DMS 273 treated with DMSO at 0.1 percent for 48 hours (cell line): ENCODE measurements at places on chromosomes 12 and 14.
A peak's percentile ranks its signal among the peaks of the same experiment; 100 is the strongest.

- peak; percentile 39 for DNase-seq
Observed at GRCh38 chr14:89702073-89702875, 252.3 kb downstream of the EFCAB11 start.

DNA sequence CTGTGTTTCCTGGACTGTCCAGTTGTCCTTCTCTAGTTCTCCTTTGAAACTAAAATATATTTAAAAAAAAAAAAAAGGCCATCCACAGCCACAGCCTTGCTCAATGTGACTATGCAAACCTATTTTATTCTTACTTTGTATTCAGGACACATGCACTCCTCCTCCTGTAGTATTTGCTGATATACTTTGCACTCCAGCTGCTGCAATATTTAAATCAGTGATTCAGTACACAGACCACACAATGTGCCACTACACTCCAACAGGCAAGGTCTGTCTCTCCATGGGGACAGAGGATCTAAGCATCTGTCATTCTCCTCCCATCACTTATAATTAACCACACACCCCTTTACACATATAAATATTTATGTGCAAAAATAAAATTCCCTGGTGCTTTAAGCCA, 40.2 kb upstream of the CCDC196 start:
- no peak for DNase-seq

- DNase-seq = no peak
Observed at GRCh38 chr12:47783024-47783755, 10.2 kb downstream of the SLC48A1 start.

- DNase-seq = no peak
Observed at GRCh38 chr12:6104027-6104426, 20.4 kb downstream of the VWF start.

DNA sequence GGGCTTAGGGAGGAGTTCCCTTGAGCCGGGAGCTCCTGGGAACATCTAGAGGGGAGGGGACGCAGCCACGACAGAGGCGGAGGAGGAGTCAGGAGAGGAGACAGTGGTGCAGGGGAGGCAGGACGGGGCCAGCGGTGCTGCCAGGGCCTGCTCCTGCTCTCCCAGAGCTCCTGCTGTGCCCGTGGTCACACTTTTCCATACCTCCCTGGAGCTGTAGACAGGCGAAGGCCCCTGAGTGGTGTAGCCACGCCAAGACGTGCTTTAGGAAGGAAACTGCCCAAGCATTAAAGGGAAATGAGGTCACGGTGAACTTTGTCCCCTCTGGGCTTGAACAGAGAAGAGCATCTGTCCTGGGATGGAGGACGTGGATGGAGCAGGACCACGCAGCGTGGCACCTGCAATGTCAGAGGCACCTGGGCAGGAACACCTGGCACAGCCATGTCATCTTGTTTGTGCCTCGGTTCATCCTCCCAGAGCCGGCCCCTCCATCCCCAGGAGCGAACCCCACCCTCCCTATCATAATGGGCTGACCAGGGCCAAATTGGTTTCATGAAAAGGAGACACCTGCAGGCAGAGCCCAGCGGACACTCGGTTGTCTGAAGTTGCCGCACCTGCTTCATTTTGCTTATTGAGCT, 239.5 kb upstream of the SFSWAP start:
- DNase-seq = no peak

DNA sequence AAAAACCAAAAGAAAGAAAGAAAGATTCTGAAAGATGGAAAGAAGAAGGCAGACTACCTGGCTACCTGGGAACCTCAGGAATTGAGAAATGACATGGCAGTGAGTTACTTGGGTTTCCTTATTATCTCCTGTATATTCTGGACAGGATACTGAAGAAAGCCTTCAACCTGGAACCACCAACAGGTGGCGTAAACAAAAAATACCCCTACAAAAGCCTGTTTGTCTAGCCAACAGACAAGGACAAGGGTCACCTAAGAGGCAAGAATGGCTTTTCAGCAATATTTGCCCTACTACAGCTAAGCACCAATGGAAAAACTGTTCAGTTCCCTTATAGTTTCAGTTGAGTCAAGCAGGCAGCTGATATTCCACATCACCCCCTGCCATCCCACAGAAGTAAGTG, 274.9 kb downstream of the GPHN start:
- DNase-seq = no peak

GRCh38 chr14:89430391-89431236, 13.6 kb upstream of the FOXN3 start:
- DNase-seq = no peak

- no peak for DNase-seq
Observed at GRCh38 chr14:34804933-34805332, 70.2 kb downstream of the BAZ1A start.

DNA sequence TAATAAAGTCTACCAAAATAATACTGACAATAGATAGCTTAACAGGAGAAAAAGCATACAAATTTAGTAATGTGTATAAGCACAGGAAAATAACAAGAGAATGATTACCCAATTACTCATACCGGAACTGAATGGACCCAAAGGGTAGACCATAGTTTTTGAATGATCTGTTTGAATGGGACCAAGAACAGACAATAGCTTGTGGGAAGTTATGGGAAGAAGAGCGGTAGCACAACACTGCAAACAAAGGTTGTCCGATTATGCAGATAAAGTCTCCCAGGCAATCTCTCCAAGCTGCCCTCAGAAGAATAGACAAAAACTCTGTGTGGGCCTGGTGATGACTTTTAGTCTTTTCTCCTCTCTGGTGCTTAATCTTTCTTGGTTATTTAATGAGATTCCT, 96.6 kb upstream of the NEDD1 start:
- no peak for DNase-seq

DNA sequence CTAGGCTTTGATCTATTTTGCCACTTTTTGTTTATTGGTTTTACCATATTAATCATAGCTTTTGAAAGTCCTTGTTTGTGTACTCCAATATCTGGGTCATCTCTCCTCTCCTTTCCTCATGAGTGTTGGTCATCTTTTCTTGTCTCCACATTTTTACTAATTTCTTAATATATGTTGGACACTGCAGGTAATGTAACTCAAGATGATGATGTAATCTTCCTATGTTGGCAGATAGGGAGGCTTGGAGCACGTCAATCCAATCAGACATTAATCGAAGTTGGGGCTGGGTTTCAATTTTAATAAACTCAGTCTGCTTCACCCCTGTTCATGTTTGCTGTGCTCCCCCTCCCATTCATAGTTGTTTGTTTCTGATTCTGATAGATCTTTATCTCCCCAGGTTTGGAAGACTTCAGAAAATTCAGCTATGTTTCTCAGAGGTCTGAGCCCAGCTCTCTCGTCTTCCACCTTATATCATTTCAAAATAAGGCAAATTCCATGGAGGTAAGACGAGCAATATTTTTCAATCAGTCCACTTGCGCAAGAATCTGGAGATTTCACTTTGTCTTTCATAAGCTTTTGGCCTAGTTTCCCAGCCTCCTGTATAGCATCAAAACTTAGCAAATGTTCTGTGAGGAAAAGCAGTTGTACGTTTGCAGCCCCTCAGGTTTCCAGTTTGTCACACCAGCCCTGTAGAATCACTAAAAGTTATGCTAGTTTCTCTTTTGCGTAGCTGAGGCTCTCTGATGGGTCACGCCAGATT, 504.1 kb downstream of the TMTC2 start:
- no peak for DNase-seq

DNA sequence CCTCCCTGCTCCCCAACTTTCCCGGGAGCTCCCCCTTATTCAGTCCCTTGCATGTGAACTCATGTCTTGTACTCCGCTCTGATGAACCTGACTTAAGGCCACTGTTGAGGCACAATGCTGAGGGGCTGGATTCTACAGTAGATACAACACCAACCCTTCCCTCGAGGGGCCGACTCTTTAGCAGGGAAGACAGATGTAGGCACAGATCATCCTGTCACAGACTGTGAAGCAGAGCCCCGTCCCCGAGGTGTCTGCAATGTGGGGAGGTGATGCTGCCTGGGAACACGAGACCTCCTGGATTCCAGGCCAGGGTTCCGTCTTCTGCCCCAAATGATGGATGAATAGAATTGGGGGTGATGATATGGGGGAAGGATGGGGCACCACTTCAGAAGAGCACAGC, 175.1 kb downstream of the CHST11 start:
- no peak for DNase-seq
